Activated CD8-positive, alpha-beta T cell treated with anti-CD3 and anti-CD28 coated beads, Interleukin-2, amount 10 ng/mL, durations not matched to agents 7 days and 5 days (primary cell): ENCODE measurements at places on chromosomes 16 and 17. TPM values are rescaled to one million over a fixed set of nuclear protein-coding genes. Genes with fewer than 3 reads are reported as not detected.

The KRTAP4-4 gene
- not detected for total RNA-seq

The TLCD3A gene
- total RNA-seq, result 17.0 TPM

The KRT32 gene
- not detected for total RNA-seq

The AURKB gene
- total RNA-seq, result 182 TPM

The KCNJ2 gene
- total RNA-seq, result not detected

The ACAP1 gene
- total RNA-seq, result 605 TPM

The FSCN2 gene
- 0.74 TPM for total RNA-seq

The ANKFN1 gene
- total RNA-seq, result not detected

The SHISA9 gene
- not detected for total RNA-seq

The HOXB5 gene
- total RNA-seq, result not detected

The AGRP gene
- not detected for total RNA-seq

The TOM1L1 gene
- not detected for total RNA-seq

The SLC35G6 gene
- not detected for total RNA-seq

The ALG1 gene
- total RNA-seq, result 23.8 TPM

The HS3ST3B1 gene
- total RNA-seq, result 9.9 TPM

The NBR1 gene
- 41.3 TPM for total RNA-seq

The KRTAP17-1 gene
- total RNA-seq, result not detected

The SF3B3 gene
- total RNA-seq, result 399 TPM

The MYH11 gene
- not detected for total RNA-seq

The RASD1 gene
- total RNA-seq, result 0.58 TPM

The CCL1 gene
- total RNA-seq, result not detected

The TSR3 gene
- total RNA-seq, result 48.5 TPM

The FOXL1 gene
- total RNA-seq, result not detected

The HOXB8 gene
- total RNA-seq, result not detected

The NPIPA7 gene
- 7.9 TPM for total RNA-seq

The EFCAB13 gene
- total RNA-seq, result 4.4 TPM

The CAPNS2 gene
- not detected for total RNA-seq

The KCNJ12 gene
- not detected for total RNA-seq

The KRTAP1-5 gene
- total RNA-seq, result not detected

The HAP1 gene
- 0.11 TPM for total RNA-seq

The KRTAP3-1 gene
- total RNA-seq, result not detected

The LPCAT2 gene
- not detected for total RNA-seq

The NDRG4 gene
- not detected for total RNA-seq

The LDAF1 gene
- total RNA-seq, result 12.8 TPM

The IRX3 gene
- total RNA-seq, result not detected

The MYH4 gene
- not detected for total RNA-seq

The TOX3 gene
- total RNA-seq, result not detected

The SLC13A2 gene
- total RNA-seq, result not detected

The TEX2 gene
- 16.1 TPM for total RNA-seq

The CD300LB gene
- not detected for total RNA-seq

The KRTAP2-3 gene
- total RNA-seq, result not detected

The IGFBP4 gene
- 28.7 TPM for total RNA-seq

The TM4SF5 gene
- not detected for total RNA-seq

The PYDC1 gene
- total RNA-seq, result not detected

The SP2 gene
- 24.5 TPM for total RNA-seq

The KRT222 gene
- not detected for total RNA-seq

The NOMO2 gene
- total RNA-seq, result 97.8 TPM

The ZNF768 gene
- 7.0 TPM for total RNA-seq

The NAGS gene
- total RNA-seq, result 0.78 TPM

The OR1A1 gene
- not detected for total RNA-seq

The TBC1D3C gene
- total RNA-seq, result 0.21 TPM

The FBXW10 gene
- not detected for total RNA-seq
